ENCODE measurements at places on chromosomes 12 and 14.

- peak; percentile 58 for DNase-seq
Observed at GRCh38 chr14:61321385-61322010, at the start of gene PRKCH. Gene PRKCH (plus strand): TSS chr14:61321579. CDS start chr14:61322102, 523 bp downstream.

DNA sequence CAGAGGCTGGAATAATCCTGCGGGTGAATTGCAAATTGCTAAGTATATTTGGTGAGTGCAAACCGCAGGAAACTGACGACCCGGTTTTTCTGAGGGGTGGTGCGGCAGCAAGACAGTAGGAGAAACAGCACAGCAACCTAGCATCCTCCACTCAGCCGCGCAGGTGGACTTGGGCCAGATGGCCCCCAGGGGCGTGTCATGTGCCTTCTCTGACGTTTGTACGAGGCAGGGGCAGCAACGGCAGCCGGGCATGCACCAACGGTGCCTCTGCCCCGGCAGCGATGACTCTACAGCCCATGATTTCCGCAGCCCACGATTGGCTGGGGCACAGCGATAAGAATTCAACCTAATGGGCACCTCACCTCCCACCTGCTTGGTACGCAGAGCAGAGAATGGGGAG is 11.1 kb upstream of the CLEC2A start:
- no peak for DNase-seq

GRCh38 chr14:41146391-41146790 is 460.3 kb upstream of the LRFN5 start:
- DNase-seq = no peak

DNA sequence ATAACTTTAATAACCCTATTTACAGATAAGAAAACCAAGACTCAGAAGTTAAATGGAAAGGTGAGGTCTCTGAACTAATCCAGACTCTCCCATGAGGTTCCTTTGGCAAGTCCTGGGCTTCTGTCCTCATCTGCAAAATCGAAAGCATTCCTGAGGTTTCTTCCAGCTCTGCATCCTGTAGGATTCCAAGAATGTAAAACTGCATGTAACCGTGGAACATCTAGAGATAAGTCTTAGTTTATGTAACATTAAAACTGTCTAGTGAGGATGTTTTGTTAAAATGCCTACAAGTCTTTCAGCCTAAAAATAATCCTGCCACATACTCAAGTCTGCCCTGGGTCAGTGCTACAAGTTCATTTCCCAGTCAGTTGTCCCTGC is 7.3 kb upstream of the ITFG2 start:
- no peak for DNase-seq

- DNase-seq = no peak
Observed at GRCh38 chr12:14135996-14136395, 154.6 kb upstream of the GRIN2B start.

DNA sequence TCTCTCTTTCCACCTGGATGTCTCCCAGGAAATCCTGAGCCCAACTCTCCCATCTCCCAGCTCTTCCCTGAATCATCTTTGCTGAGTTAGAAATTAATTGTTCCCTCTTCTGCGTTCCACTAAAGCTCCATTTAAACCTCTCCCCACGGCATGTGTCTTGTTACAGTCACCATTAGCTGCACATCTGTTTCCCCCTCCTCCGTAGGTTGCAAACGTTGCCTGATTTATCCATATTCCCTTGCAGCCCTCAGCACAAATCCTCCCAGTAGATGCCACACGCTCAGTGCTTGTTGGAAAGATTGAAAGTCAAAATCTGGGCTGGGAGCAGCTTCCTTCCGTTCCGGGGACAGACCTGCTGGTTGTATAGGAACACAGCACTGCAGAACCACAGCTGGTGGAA is 90.4 kb downstream of the SLC24A4 start:
- DNase-seq = no peak

DNA sequence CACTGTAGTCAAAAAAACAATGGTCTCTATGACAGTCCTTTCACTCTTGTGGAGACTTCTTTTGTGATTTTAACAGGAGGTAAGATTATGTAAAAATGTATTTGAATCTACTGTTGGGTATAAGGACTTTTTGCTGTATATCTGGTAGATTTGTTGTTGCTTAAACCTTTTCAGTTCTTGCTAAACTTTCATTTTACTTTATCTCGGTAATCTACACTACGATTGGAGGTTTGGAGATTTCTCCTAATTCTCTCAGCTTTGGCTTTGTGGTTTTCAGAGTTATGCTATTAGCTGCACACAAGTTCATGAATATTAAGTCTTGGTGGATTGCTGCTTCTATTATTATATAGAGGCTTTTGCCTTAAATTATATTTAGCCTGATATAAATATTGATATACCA is 116.6 kb upstream of the HIF1A start:
- DNase-seq = no peak

GRCh38 chr14:22610931-22611330 is 12.8 kb downstream of the ABHD4 start:
- DNase-seq = no peak

DNA sequence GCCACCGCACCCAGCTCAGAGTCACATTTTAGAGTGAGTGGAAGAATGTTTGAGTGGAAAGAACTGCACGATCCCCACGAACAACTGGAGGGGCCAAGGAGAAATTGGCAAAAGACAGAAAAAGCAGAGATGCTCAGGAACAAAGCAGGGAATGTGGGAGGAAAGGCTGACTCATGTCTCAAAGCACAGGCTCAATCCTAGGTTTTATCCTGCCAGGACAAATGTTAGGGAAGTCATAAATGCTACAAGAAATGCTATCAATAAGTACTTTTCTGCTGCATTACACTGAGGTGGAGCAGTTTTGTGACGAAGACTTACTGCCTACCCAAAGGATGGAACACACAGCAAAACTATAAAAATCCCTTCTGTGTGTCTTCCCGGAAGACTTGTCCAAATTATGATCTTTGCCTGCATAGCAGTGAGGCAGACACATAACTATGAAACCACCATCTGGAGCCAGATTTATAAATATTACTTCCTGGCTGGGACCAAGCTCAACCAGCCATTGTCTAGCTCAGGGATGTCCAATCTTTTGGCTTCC is 26.7 kb downstream of the NIN start:
- DNase-seq = no peak

- no peak for DNase-seq
Observed at GRCh38 chr14:55705651-55706364, 125.8 kb downstream of the KTN1 start.

GRCh38 chr14:68730811-68731425 is 61.9 kb downstream of the ZFP36L1 start:
- DNase-seq = no peak

DNA sequence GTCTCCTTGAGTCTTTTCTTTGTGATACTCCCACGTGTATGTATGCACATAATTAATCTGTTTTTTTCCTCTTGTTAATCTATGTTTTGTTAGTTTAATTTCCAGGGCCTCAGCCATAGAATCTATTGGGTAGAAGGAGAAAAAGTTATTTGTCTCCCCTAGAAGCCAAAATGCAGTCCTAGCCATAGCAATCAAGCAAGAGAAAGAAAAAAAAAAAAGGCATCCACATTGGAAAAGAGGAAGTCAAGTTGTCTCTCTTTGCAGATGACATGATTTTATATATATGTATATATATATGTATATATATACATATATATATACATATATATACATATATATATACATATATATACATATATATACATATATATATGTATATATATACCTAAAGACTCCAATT is 25.4 kb upstream of the ETV6 start:
- no peak for DNase-seq

- no peak for DNase-seq
Observed at GRCh38 chr14:21652209-21652808, 1.3 kb upstream of the OR4E2 start.

- DNase-seq = peak; percentile 18
Observed at GRCh38 chr12:102948941-102949352, 8.5 kb upstream of the ASCL1 start.

DNA sequence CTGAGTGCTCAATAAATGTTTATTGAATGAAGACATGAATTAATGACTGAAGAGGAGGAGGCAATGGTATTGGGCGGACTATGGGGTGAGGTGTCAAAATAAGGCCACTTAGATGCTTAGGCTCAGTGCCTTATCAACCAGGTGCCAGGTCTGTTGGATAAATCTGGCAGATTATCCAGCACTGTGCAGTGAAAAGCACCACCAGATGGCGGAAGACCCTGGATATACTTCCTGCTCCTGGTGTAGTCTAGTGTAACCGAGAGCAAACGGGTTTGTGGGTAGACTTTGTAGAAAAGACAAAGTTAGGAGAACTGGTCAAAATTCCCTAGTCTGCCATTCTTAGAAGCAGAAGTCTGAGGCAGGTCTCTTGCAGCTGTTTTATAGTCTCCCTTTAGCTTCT is 306.3 kb downstream of the ATP23 start:
- DNase-seq = no peak

- no peak for DNase-seq
Observed at GRCh38 chr14:92759300-92759678, 10.9 kb upstream of the LGMN start.

DNA sequence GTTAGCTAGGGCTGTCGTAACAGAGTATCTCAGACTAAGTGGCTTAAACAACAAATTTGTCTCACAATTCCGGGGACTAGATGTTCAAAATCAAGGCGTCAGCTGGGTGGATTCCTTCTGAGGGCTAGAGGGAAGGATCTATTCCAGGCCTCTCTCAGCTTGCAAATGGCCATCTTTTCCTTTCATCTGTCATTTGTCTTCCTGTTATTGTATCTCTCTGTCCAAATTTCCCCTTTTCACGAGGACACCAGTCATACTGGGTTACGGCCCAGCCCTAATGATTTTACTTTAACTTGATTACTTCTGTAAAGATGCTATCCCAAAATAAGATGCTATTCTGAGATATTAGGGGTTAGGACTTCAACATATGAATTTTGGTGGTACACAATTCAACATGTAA is 119.0 kb upstream of the CPSF6 start:
- no peak for DNase-seq

DNA sequence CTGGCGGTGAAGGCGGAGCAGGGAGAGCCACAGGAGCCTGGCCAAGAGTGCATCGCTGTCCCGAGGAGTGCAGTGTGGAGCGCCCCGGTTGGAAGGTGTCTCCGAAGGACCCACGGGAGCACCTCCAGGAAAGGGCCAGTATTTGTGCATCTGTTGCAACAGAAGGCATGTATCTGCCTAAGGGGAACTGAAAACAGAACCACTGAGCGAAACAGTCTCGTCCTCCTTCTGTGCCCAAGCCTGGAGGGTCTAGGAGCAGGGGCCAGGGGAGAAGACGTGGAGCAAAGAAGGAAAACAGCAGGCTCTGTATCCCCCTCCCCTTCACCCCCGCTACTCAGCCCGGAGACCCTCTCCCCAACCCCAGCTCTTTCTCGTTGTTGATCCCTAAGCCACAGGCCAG is 5.3 kb upstream of the LRRC10 start:
- DNase-seq = no peak

DNA sequence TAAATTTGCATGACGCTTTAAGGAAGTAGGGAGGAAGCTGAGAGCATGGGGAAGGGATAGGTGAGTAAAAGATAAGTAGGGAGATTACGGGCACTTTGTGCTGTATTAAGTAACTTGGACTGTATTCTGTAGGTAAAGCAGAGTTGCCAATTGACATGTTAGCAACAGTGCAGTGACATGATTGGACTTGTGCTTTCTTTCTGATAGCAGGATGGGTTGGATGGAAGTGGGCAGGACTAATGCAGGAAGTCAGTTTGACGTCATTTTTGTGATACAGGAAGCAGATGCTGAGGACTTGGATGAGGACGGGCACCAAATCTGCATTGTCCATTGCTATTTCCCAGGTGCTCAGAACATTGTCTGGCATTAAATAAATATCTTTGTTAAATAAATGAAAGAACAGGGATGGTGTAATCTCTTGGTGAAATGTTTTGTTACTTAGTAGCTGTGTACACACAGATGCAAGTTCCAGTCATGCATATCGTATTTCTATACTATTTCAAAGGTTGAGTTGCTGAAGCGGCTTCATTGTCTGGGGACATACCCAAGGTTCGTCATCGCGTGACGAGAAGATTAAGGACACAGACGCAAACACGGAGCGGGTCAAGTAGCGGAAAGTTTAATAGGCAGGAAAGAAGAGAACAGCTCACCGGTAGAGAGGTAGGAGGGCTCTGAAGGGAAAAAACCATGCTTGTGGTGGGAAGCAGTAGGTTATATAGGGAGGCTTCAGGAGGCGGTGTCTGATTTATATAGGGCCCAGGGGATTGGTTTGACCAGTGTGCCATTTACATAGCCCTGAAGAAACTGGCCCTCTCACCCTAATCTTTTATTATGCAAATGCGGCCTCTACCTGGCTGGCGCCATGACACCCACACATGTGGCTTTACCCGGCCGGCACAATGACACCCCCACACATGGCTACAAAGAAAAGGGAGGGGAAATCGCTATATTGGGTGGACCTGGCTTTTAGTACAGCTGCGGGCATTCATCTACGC is 30.7 kb downstream of the GUCY2C start:
- DNase-seq = no peak

DNA sequence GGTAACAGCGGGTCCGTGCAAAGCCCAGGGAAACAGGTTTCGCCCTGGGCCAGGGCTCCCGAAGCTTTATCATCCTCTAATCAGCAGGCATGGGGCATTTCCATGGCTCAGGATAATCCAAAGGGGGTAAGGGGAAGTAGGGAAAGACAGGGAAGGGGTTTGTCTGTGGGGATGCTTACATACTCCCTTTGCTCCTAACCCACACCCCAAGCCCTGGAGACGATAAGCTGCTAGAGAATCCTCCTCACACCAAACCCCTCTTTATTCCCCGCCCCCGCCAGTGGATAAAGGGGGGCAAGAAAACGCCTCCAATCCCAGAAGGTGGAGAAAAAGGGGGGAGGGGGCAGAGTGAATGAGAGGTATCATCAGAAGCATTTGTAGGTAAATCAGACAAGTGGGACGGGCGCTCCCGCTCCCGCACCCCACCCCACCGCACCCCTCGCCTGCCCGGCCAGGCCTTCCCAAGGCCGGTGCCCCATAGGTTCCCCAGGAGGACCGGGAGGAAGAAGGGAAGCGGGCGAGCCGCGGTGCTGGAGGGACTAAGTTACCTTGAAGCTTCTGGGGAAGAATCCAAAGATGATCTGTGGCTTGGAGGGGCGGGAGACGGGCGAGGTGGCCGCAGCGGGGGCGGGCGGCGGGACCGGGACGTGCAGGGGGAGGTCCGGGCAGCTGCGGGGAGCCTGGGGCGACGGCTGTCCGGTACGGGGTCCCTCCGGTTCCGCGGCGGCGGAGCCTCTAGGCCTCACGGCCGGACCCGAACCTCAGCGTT is 762 bp downstream of the PPP2R5E start:
- no peak for DNase-seq
